Stimulated activated CD8-positive, alpha-beta memory T cell treated with anti-CD3 and anti-CD28 coated beads, Interleukin-2, amount 100 ng/mL, for 1 hour (primary cell): ENCODE measurements at places on chromosomes 3 and 15.

- DNase-seq = no peak
Measured at GRCh38 chr3:127847236-127847720, 25.0 kb upstream of the MGLL start.

DNA sequence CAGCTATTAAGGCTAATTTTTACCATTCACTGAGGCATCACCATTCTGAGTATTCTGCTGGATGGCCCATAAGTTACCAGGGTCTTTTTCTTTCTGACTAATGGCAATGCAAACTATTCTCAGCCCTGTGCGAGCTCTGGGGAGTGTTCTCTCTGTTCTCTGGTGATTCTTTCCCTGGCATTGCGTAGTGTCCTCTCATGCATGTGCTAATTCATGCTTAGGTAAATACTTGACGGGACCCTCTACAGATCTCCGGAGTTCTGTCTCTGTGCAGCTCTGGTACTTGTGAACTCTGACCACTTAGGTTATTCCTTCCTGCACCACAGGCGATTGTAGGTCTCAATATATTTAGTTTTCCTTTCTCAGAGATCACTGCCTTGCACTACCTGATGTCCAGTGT lies 34.8 kb downstream of the UBE2E1 start:
- DNase-seq = no peak

- no peak for DNase-seq
Measured at GRCh38 chr15:64429448-64429847, 30.9 kb upstream of the ZNF609 start.

GRCh38 chr3:15312550-15312949 lies 19.8 kb downstream of the SH3BP5 start:
- DNase-seq = no peak

DNA sequence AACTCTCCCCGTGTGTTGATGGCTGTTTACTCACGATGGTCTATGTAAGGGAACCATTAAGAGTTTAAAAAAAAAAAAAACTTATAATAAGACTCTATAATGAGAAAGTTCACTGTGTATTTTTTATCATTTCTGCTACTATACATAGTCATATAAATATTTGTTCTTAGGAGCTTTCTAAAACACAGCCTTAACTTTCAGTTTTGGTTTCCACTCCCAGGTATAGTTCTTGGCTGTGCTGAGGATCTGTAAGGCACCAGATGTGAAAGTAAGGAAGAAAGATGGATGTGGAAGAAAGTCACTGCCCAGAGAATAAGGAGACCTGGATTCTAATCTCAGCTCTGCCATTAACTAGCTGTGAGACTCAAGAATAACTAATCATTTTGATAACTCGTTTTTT lies 101.9 kb upstream of the THBS1 start:
- DNase-seq = no peak

GRCh38 chr3:331881-332280 lies 135.3 kb downstream of the CHL1 start:
- DNase-seq = no peak

GRCh38 chr3:196214783-196215441 lies 1.4 kb upstream of the SLC51A start:
- DNase-seq = no peak

DNA sequence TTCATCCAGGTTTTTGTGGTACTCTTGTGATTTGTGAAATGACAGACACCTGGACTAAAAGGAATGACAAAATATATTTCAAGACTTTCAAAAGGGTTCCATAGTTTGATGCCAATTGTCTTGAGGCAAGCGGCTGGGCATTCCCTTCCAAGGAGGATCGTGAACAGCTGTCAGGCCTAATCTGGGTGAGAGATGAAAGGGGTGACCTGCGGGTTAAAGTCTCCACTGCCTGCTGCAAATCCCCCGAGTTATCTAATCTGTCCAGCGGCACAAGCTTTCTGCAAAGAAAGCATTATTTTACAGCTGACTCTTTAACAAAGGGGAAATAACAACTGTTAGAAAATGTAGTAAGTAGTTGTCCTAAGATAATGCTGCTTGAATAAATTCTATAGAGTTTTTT lies 128.7 kb upstream of the MB21D2 start:
- DNase-seq = no peak

- DNase-seq = no peak
Measured at GRCh38 chr15:98763179-98763578, 114.8 kb downstream of the IGF1R start.

- no peak for DNase-seq
Measured at GRCh38 chr3:14761121-14761672, 57.6 kb upstream of the FGD5 start.

DNA sequence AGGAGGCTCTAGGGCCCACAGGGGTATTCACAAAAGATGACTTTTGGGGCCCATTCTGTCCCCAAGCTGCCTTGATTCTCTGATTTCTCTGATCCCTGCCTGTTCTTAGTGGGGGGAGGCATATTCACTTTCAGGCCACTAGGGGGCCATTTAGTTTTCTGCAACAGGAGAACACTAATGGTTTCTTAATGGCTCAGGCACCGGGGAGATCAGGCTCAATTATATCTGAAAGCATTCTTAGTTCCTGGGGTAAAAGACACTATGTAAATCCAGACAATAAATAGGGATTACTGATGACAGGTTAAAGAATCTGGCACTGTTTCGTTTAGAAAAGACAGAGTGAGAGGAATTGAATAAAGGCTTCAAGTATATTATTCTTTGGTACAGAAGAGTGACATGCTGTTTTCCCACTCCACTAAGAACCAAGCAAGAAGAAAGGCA lies 2.5 kb upstream of the INAFM2 start:
- DNase-seq = no peak

- no peak for DNase-seq
Measured at GRCh38 chr15:74040109-74040850, 42.1 kb downstream of the GOLGA6A start.

- DNase-seq = no peak
Measured at GRCh38 chr15:77622934-77623754, 9.6 kb downstream of the LINGO1 start.

DNA sequence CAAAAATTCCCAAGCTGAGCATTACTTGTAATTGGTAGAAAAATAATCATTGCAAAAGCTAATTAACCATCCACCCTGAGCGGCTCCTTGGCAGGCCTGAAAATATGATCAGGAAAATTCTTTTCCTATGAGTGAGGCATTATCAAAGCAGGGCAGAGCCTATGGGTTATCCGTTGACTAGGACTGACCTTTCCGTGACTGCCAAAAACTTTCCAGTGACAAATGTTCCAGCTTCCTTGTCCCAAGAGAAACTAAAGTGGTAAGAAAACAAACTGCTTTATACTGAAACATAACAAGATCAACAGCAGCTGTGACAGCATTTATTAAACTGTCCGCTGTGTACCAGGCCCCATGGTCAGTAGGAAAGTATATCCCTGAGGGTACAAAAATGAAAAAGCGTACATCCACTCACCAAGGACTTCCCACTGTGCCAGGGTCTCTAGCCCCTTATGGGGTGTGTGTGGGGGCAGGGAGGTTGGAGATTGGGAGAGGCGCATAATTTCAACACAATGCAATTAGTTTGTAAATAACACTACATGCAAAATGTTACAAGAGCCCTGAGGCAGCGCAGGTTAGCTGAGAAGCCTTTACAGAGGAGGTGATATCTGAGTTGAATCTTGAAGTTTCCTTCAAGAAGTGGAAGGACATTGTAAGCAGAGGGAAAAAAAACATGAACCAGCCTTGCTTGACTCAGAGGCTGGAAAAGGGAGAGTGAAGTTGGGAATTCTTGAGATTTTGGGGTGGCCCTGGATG lies 8.5 kb downstream of the LIPC start:
- DNase-seq = no peak

DNA sequence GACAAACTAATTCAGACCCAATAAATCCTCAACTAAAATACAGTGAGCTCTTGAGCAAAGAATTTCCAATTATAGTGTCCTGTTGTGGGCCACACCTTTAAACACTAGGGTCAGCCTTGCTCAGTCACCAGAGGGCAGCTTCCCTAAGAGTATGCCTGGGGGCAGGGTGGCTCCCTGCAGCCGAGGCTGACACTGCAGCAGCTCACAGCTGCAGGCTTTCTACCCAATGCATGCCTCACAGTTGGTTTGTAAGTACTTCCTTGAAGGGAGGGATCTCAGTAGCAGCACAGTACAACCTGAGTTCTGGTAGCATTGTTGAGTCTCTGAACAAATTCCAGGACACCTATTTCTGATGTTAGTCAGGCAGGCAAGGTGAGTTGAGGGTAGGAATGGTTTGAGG lies 335.6 kb downstream of the TUSC7 start:
- DNase-seq = no peak

- no peak for DNase-seq
Measured at GRCh38 chr3:109384164-109384563, 46.8 kb upstream of the DPPA4 start.

- no peak for DNase-seq
Measured at GRCh38 chr3:55329849-55330248, 157.3 kb downstream of the WNT5A start.

GRCh38 chr3:36680952-36681351 lies 83.4 kb downstream of the DCLK3 start:
- no peak for DNase-seq

- no peak for DNase-seq
Measured at GRCh38 chr15:97995192-97995591, 34.7 kb downstream of the ARRDC4 start.

DNA sequence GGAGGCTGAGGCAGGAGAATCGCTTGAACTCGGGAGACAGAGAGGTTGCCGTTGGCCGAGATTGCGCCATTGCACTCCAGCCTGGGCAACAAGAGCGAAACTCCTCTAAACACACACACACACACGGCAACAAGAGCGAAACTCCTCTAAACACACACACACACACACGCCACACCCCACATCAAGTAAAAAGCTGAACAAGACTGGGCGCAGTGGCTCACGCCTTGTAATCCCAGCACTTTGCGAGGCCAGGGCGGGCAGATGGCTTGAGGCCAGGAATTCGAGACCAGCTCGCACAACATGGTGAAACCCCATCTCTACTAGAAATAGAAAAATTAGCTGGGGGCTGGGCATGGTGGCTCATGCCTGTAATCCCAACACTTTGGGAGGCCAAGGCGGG lies 49.0 kb downstream of the HOMER2 start:
- no peak for DNase-seq

GRCh38 chr3:76561494-76562236 lies 478.2 kb upstream of the ROBO2 start:
- no peak for DNase-seq

DNA sequence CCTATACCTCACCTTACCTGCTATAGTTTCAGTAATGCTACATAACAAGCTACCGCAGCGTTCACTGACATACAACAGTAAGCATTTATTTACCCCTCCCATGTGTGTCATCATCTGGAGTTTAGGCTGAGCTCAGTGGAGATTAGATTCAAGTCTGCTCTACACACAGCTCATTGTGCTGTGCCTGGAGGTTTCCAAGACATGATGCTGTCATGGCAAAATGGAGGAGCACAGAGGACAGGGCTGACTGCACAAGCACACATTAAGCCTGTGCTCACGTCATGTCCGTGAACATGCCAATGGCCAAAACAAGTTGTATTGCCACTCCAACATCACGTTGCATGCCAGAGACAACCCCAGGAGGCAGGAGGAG lies 333.8 kb upstream of the TRIM42 start:
- DNase-seq = no peak

GRCh38 chr3:153379516-153379915 lies 217.5 kb downstream of the RAP2B start:
- no peak for DNase-seq

DNA sequence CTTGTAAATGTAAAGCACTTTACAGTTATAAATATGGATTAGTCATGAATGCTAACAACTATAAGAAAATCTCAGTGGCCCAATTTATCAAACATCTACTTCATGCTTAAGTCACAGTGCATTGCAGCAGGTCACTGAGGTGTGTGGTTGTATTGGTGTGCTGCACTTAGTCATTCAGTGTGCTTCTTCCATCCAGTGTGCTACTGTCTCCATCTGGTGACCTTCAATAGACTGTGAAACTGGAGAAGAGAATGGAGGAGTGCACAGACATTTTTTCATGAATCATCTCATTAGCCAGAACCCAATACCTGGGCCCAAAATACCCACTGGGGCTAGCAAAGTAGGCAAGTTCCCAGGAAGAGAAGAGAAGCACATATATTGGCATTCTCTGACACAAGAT lies 199.6 kb downstream of the SHOX2 start:
- DNase-seq = no peak
